ENCODE measurements at places on chromosomes 13 and 19. TPM values are rescaled to one million over a fixed set of nuclear protein-coding genes. Genes with fewer than 3 reads are reported as not detected.

GRCh38 chr19:2453431-2454025, 3.2 kb downstream of the LMNB2 start:
- no peak for ATAC-seq

Gene FXYD3
- 5.6 TPM for total RNA-seq

Gene FUT3
- 4.8 TPM for total RNA-seq

GRCh38 chr19:6720369-6721137, at the start of gene C3:
TSS of gene C3 (minus strand) at chr19:6720650. CDS start at chr19:6720589, 61 bp downstream.
- peak; percentile 86 for ATAC-seq

DNA sequence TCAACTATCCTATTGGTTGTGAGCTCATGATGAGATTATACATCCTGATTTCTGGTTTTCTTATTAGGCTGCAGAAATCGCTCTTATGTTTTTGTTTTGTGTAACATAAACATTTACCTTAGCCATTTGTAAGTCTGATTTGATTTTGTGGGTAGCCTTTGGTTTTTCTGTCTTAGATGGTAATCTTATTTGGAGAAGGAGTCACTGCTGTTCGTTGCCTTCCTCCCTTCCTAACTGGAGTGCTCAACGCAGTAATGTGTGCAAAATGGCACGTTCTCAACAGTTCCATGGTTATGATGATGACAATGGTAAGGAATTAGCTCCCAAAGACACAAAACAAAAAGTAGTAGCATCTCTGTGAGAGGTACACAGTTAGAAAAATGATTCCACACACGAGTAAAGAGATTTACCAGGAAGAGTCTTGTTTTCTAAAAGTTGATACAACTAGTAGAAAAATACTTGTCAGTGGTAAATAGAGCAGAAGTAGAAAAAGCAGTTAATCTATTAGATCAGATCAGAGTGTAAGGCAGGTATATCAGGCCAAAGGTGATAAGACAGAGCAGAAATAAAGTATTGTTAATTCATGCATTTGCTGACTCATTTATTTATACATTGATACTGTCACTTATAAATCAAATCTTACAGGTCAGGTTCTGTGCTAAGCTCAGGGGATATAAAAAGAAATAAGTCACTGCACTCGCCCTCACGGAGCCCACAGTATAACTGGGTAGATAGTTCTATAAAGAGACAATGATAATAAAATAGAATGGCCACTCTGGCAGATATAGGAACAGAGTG, 270.0 kb downstream of the NALCN start:
- ATAC-seq = no peak

DNA sequence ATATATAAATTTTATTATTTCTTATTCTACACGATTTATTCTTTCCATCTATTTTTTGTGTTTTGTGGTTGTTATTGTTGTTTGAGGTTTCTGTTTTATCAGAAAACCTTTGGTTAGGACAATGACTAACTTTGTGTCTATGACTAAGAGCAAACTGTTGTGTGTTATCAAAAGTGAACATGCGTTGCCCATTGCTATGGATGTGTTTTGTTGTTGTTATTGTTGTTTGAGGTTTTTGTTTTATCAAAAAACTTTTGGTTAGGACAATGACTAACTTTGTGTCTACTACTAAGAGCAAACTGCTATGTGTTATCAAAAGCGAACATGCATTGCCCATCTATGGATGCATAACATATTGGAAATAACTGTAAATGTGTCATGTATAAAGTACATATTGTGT, 692.3 kb downstream of the SLITRK1 start:
- ATAC-seq = no peak

Gene ZNF285
- total RNA-seq = 3.6 TPM

DNA sequence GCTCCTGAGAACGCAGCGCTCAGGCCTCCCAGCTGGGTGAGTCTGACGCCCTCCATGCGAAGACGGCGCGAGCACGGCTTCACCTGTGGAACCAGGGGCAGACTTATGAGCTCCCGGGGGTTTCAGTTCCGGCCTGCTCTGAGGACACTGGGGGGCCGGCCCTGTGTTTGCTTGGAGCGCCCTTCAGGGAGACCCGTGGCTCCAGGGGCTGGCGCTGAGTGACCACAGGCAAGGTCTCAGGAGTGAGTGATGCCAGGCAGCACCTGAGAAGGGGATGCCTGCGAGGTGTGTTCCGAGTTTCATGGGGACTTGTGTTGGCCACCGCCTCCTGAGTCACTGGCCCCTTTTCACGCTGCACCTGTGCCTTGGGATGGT, 4.5 kb downstream of the MCF2L start:
- no peak for ATAC-seq

GRCh38 chr19:8361921-8362793, 1.8 kb upstream of the ANGPTL4 start:
- peak; percentile 94 for ATAC-seq

DNA sequence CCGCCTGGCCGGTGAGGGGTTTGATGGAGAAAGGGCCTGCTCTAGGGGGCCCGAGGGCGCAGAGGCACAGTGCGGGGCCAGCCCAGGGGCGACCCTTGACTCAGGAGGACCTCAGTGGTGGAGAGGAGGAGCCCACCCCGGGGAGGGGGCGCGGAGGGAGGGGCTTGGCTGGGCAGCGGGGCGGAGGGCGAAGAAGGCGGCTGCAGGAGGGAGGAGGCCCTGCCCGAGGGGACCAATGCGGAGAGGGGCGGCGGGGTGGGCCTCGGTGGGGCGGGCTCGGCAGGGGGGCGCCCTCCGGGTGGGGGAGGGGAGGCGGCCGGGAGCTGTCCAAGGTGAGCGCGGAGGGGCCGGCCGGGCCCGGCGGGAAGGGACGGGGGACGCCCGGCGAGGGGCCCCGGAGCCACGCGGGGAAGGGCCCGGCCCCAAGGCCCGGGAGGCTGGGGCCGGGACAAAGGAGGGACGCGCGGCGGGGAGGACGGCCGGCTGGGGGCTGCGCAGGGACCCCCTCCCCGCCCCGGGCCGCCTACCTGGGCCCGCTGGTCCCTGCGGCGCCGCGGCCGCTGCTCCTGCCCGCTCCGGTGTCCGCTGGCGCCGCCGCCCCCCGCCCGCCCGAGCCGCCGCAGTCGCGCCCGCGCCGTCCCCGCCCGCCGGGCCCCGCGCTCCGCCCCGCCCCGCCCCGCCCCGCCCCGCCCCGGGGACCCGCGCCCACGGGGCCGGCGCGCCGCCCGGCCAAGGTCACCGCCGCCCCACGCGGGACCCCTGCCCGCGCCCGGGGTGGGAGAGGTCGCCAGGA, at the start of gene DIRAS1:
TSS of gene DIRAS1 (minus strand) at position 596 of the 793 bp plus-strand sequence. CDS start 3,566 bp downstream, outside the sequence.
- no peak for ATAC-seq

- no peak for ATAC-seq
Measured at GRCh38 chr19:54369082-54369687, 4.5 kb upstream of the LAIR1 start.
